Hair follicular keratinocyte (primary cell): ENCODE measurements at places on chromosomes 5 and 9. TPM values are rescaled to one million over a fixed set of nuclear protein-coding genes. Genes with fewer than 3 reads are reported as not detected.

Gene LCN9
- not detected in 2 replicates for total RNA-seq

Gene CXCL14
- 7.6 and 15.5 TPM in 2 replicates for total RNA-seq

Gene LRRC19
- 0.23 TPM in 1 of 2 replicates, not detected in the other for total RNA-seq

Gene GRIN1
- 0.04 and 0.23 TPM in 2 replicates for total RNA-seq

Gene OGN
- not detected in 2 replicates for total RNA-seq

Gene REEP2
- total RNA-seq, result 2.0 and 4.5 TPM in 2 replicates

Gene AQP7
- not detected in 2 replicates for total RNA-seq

Gene IFNA17
- total RNA-seq, result not detected in 2 replicates

Gene SPINK6
- total RNA-seq, result 10.3 and 28.1 TPM in 2 replicates

Gene SOX30
- not detected in 2 replicates for total RNA-seq

Gene OR1L8
- total RNA-seq, result not detected in 2 replicates

Gene CHSY3
- 0.15 and 0.62 TPM in 2 replicates for total RNA-seq

Gene CARTPT
- not detected in 2 replicates for total RNA-seq

Gene PCDHGC3
- 21.8 and 60.9 TPM in 2 replicates for total RNA-seq

Gene PCDHGA7
- total RNA-seq, result 0.11 and 0.86 TPM in 2 replicates

Gene MIGA2
- 15.8 and 18.7 TPM in 2 replicates for total RNA-seq

Gene FBP2
- total RNA-seq, result not detected in 2 replicates

Gene ISCA1
- total RNA-seq, result 21.0 and 22.8 TPM in 2 replicates

Gene KIAA0825
- 1.4 and 1.6 TPM in 2 replicates for total RNA-seq

Gene IPPK
- 16.3 and 20.1 TPM in 2 replicates for total RNA-seq

Gene RFESD
- total RNA-seq, result 1.7 and 2.4 TPM in 2 replicates

Gene SLC34A1
- total RNA-seq, result not detected in 2 replicates

Gene CAMSAP1
- 17.6 and 19.3 TPM in 2 replicates for total RNA-seq

Gene NAIP
- total RNA-seq, result 0.99 and 1.9 TPM in 2 replicates

Gene FAT2
- 62.9 and 78.3 TPM in 2 replicates for total RNA-seq

Gene ENTREP1
- 0.08 and 0.19 TPM in 2 replicates for total RNA-seq

Gene EXOSC3
- total RNA-seq, result 41.3 and 58.1 TPM in 2 replicates

Gene NCS1
- total RNA-seq, result 36.2 and 38.3 TPM in 2 replicates

Gene SOWAHA
- total RNA-seq, result not detected in 2 replicates

Gene ZSWIM6
- total RNA-seq, result 3.6 and 5.4 TPM in 2 replicates

Gene SPINK1
- total RNA-seq, result not detected in 2 replicates

Gene CACNA1B
- total RNA-seq, result under 0.01 TPM in 1 of 2 replicates, not detected in the other

Gene MCIDAS
- total RNA-seq, result 0.27 TPM in 1 of 2 replicates, not detected in the other

Gene DND1
- 0.78 and 1.6 TPM in 2 replicates for total RNA-seq

Gene IL13
- total RNA-seq, result not detected in 2 replicates

Gene ST6GALNAC4
- 36.4 and 42.8 TPM in 2 replicates for total RNA-seq

Gene PCDHGA5
- total RNA-seq, result under 0.01 TPM in 1 of 2 replicates, not detected in the other

Gene ANKRD18B
- 1.8 and 1.9 TPM in 2 replicates for total RNA-seq

Gene GNA14
- total RNA-seq, result not detected in 2 replicates

Gene F2RL1
- 47.1 and 69.0 TPM in 2 replicates for total RNA-seq

Gene PIP5KL1
- 10.2 and 21.9 TPM in 2 replicates for total RNA-seq

Gene FBLL1
- total RNA-seq, result 0.15 and 1.7 TPM in 2 replicates

Gene TNFSF15
- 1.3 and 1.6 TPM in 2 replicates for total RNA-seq

Gene ADAMTS6
- total RNA-seq, result 22.0 and 24.4 TPM in 2 replicates

Gene PCDHGA4
- total RNA-seq, result 0.08 and 0.15 TPM in 2 replicates

Gene EPB41L4A
- 1.3 and 6.8 TPM in 2 replicates for total RNA-seq

Gene SERF1B
- 48.4 and 49.7 TPM in 2 replicates for total RNA-seq

Gene PCDHA7
- not detected in 2 replicates for total RNA-seq

Gene NUTM2F
- not detected in 2 replicates for total RNA-seq

Gene RASGRF2
- under 0.01 and 0.15 TPM in 2 replicates for total RNA-seq

Gene TSSK1B
- 0.04 and 0.08 TPM in 2 replicates for total RNA-seq

Gene LIFR
- total RNA-seq, result 2.1 and 2.7 TPM in 2 replicates

Gene C5orf22
- 22.6 and 25.5 TPM in 2 replicates for total RNA-seq

Gene PTGS1
- total RNA-seq, result 18.6 and 20.1 TPM in 2 replicates

Gene REEP5
- 50.9 and 57.7 TPM in 2 replicates for total RNA-seq

Gene NXNL2
- 0.08 and 0.23 TPM in 2 replicates for total RNA-seq
